ENCODE measurements at places on chromosomes 6 and 20. TPM values are rescaled to one million over a fixed set of nuclear protein-coding genes. Genes with fewer than 3 reads are reported as not detected.

DNA sequence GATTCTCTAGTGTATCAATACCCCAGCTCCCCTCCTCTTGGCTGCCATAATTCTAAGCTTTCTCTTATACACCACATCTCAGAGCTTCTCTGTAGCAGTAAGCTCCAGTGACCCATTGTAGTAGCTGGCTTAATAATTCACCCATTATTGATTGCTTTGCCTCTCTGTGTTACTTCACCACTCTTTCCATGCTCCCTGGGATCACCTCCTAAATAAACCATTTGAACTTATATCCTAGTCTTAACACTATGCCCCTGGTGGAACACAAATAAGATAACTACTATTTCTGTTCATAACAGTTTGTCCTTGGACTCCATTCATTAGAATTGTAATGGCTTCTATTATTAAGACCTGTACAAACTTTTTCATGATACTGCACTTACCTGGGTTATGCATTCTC, 758.9 kb downstream of the KIF16B start:
- no peaks in the 10 kb centered on the region for H3K36me3 ChIP-seq
- H3K4me1 ChIP-seq = no peaks in the 10 kb centered on the region
- DNase-seq = no peak
- no peak overlapping the region for H3K4me3 ChIP-seq
- no peaks in the 10 kb centered on the region for H3K27me3 ChIP-seq

DNA sequence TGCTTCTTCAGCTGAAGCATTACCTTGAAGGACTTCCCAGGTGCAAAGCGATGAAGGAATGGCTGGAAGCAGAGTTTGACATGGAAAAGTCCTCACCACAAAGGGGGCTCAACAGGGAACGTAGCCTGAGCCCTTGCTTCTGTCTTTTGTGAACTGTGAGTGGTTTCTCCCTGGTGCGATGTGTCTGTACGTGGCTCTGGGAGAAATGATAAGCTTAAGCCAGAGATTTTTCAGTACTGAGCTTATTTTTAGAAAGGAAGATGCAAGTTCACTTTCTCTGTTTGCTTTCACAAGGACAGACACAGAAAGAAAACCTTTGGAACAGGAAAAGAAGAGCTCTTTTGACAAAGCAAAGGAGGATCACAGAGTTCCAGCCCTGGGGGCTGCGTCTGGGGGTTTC, 79.4 kb downstream of the DACT2 start:
- no peak overlapping the region for H3K27ac ChIP-seq
- H3K4me1 ChIP-seq = no peaks in the 10 kb centered on the region
- H3K4me3 ChIP-seq = no peak overlapping the region
- DNase-seq = no peak
- H3K36me3 ChIP-seq = no peaks in the 10 kb centered on the region

GRCh38 chr6:156852858-156853216, 75.7 kb downstream of the ARID1B start:
- H3K27me3 ChIP-seq = no peaks in the 10 kb centered on the region
- H3K4me3 ChIP-seq = no peak overlapping the region
- H3K4me1 ChIP-seq = no peaks in the 10 kb centered on the region
- no peak for DNase-seq

GRCh38 chr20:25277051-25277801, 29.3 kb downstream of the PYGB start:
- H3K4me1 ChIP-seq = peaks cover 3% of the 10 kb centered on the region
- H3K36me3 ChIP-seq = peaks cover 4% of the 10 kb centered on the region
- H3K4me3 ChIP-seq = no peak overlapping the region
- H3K27me3 ChIP-seq = no peaks in the 10 kb centered on the region
- DNase-seq = peak; percentile 37

PI3 gene
- 0.88 TPM for total RNA-seq

Measured in breast epithelium (tissue), 4 donors.